Right atrium auricular region (tissue), 2 donors: ENCODE measurements at places on chromosomes 5 and 9.

GRCh38 chr5:178418031-178418430 lies 172.2 kb downstream of the COL23A1 start:
- no peak for DNase-seq

DNA sequence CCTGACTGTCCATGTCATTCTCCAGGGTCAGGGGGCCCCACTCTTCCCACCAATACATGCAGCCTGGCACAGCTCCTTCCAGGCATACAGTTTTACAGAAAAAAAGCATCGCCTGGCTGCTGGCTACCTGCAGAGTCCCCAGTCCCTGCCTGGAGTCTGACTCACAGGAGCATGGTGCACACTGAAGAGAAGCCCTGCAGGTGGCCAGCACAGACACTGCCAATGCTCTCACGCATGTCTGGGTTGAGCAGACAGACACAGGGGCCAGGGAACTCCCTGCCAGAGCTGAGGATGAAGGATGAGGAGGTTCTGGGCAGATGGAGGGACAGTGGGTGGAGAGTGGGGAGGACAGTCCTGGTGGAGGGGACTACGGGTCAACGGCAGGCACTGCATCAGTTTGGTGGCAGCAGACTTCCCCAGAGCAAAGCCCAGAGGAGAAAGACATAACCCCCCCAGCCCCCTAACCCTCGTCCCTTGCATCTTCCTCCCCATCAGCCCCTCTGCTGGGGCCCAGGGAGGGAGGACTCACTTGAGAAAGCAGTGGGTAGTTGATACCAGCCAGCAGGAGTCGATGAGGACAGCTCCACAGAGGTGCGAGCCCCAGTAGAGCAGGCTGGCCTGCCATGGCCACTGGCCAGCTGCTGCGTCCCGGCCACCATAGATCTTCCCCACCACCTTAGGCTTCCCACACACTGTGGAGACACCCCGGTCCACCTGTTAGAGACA lies 72.9 kb upstream of the SPTLC1 start:
- no peak for DNase-seq

DNA sequence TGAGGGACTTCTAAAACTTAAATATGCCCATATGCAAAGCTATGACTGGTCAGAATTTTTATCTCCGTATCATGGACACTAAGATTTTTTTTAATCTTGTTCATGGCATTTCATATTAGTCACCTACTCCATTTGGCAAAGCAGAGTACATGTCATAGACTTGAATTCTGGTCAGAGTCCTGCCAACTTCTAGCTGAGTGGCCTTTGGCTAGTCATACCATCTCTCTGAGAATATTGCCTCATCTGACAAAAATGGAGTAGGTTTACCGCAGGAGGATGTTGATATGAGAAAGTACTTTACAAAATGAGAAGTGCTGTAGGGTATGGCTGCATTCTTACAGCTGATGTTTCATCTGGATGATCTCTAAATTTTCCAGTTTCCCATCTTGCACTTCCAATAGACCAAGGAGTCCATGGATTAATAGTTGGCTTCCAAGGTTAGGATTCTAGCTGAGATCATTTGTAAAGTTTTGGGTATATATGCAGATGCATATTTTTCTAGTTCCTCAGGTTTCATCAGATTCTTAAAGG lies 150.8 kb upstream of the NR3C1 start:
- no peak for DNase-seq

- DNase-seq: no peak
These were observed 746.3 kb downstream of the CDH18 start for GRCh38 chr5:19241690-19242089.

- DNase-seq: no peak
These were observed 220.5 kb downstream of the SH3GL2 start for GRCh38 chr9:17799369-17799768.

DNA sequence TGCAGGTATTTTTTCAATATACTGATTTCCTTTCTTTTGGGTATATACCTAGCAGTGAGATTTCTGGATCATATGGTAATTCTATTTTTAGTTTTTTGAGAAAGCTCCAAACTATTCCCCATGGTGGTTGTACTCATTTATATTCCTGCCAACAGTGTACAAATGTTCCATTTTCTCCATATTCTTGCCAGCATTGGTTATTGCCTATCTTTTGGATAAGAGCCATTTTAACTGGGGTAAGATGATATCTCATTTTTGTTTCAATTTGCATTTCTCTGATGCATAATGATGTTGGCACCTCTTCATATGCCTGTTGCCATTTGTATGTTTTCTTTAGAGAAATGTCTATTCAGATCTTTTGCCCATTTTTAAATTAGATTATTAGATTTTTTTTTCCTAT lies 85.6 kb upstream of the FST start:
- no peak for DNase-seq

GRCh38 chr5:177029498-177029897 lies 7.0 kb downstream of the ZNF346 start:
- DNase-seq: no peak

DNA sequence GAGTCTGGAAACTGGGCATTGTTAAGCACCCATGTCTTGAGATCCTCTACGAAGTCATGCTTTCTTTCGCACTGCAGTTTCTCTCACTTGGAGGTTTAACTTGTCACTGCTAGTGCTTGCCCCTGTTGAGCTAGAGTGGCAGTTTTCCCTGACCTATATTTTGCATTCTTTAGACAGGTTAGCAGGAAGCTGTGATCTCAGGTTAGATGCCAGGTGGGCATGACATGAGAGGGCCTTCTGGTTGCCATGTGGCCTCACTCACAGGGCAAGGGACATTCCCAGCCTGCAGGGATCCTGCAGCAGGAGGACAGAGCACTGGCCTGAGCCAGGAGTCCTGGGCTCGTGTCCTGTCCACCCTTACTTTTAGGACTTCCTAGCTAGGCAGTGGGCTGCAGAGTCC lies 28.6 kb downstream of the SLC36A1 start:
- DNase-seq: no peak

GRCh38 chr5:145743396-145744061 lies 91.6 kb downstream of the PRELID2 start:
- DNase-seq: no peak

GRCh38 chr5:143229426-143229895 lies 174.0 kb downstream of the NR3C1 start:
- no peak for DNase-seq

DNA sequence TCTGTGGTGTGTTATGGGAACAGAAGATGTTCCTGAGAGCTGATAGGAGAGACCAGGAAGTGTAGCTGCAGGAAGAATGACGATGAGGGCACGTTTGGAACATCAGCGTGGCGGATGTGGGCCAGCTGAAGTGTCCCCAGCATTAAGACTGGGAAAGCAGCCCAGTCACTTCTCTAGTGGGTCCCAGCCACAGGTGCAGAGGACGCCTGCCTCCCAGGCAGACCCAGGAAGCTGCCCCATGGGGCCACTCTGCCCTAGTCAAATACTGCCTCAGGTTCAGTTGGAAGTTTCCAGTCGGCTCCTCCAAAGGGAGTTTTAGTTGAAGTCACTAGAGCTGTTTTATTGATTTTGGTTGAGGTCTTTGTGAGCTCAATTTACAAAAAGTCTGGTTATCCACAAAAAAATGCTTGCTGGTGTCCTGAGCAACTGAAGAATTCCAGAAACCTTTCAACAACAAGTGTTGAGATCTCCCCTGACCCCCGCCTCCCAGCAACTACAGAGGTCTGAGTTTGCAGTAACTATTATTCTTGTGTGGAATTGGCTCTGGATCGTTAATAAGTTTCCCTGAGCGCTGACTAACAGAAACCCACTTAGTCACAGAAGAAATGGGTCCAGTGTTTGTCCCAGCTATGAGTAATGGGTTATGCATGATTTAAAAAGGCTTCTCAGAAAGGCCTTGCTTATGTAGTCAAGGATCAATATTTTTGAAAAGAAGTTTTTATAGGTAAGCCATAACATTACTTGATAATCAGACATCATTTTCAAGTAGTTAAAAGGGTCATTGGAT lies 294.1 kb downstream of the FANCC start:
- no peak for DNase-seq

- DNase-seq: no peak
These were observed 88.9 kb upstream of the TRPM3 start for GRCh38 chr9:71210326-71210725.

- DNase-seq: no peak
These were observed 25.6 kb downstream of the FBXW11 start for GRCh38 chr5:171980792-171981191.

DNA sequence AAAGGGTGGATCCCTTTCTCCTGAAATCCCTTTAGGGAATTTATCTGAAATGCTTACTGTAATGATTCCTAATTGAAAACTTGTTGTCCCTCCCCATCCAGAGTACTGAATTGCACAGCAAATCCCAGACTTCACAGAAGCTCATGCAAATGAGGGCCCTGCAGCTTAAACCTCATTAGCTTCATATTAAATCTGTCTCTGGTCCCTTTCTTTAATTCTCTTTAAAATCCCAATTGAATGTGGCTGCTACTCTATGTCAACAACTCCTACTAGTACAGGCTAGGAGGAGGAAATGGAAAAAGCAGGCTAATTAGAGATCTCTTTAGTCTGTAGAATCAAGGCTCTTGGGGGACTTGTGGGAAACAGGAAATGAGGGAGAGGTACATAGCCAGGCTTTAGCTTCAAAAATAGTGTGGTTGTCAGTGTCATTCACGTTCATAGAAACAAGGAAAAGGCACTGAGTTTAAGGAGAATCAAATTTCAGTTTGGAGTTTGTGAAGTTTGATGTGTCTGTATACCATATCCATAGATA lies 191.3 kb upstream of the PRDM9 start:
- DNase-seq: no peak

- DNase-seq: no peak
These were observed 2.2 kb upstream of the PLPP7 start for GRCh38 chr9:131287359-131287758.

GRCh38 chr5:72093824-72094223 lies 13.5 kb upstream of the MAP1B start:
- DNase-seq: no peak

GRCh38 chr9:9855177-9856078 lies 757.4 kb downstream of the PTPRD start:
- no peak for DNase-seq

DNA sequence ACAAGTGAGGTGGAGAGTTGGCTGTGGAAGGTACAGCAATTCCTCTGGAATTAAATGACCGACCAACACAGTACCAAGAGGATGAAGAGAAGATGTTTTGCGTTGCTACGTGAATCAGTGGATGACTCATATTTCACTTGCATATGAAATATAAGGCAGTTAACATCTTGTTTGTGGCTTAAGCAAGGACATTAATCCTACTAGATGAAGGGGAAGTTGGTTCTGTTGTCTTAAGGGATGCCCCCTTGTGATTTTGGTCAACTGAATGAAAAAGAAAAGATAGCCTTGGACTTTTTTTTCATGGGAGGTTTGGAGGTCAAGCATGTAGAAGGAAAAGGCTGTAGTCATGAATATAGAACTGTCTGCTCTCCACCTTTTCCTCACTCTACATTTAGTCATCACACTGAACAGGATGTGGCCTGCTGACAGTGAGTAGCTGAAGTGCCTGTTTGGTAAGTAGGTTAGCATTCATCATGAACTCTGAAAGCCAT lies 33.9 kb downstream of the VLDLR start:
- no peak for DNase-seq

GRCh38 chr5:98905857-98906688 lies 22.7 kb downstream of the CHD1 start:
- no peak for DNase-seq

GRCh38 chr5:159105145-159106053 lies 5.7 kb upstream of the EBF1 start:
- DNase-seq: no peak

GRCh38 chr5:88470745-88471144 lies 202.1 kb upstream of the TMEM161B start:
- no peak for DNase-seq

- DNase-seq: no peak
These were observed 133.8 kb upstream of the SLC24A2 start for GRCh38 chr9:19922476-19923118.

DNA sequence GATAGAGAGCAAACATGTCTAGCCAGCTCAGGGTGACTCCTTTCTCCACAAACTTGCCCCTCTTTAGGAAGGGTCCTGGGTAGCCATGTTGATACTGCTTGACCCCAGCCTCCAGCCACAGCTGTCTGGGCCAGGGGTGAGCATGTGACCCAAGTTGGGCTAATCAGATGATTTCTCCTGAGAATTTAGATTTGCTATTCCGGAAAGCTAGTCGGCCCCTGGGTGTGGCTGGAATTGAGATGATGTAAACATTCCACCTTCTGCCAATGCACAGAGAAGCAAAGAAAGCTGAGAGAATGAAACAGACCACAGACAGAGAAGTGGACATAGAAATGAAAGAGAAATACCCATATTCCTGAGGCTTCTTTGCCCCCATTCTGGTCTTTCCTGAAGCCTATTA lies 17.8 kb upstream of the B4GALT1 start:
- no peak for DNase-seq

GRCh38 chr9:129598089-129598596 lies 22.8 kb downstream of the C9orf50 start:
- DNase-seq: no peak

- DNase-seq: no peak
These were observed 531.6 kb upstream of the CLINT1 start for GRCh38 chr5:158390577-158390976.

- DNase-seq: no peak
These were observed 47.8 kb upstream of the INSYN2B start for GRCh38 chr5:170028124-170028523.

GRCh38 chr9:95096381-95096780 lies 221.1 kb downstream of the FANCC start:
- DNase-seq: no peak

GRCh38 chr9:121979736-121980135 lies 113.4 kb downstream of the TTLL11 start:
- DNase-seq: no peak

GRCh38 chr5:135013947-135014570 lies 20.0 kb downstream of the PITX1 start:
- DNase-seq: peak; percentile 43

DNA sequence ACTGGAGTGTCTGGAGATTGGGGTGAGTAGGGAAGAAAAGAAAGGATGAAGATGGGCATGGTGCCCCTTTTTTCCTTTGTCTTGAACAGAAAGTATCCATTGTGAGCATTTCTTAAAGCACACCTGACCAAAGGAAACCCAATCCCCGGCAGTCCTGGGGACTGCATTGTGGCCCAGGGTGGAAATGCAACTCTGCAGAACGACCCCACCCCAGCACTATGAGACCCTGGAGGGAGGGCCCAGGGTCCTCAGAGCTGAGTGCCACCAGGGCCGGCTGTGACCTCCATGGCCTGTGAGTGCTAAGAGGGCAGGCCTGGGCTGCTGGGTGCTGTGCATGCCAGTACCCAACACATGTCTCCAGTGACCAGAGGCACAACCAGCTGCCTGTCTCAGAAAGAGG lies 18.5 kb downstream of the EEIG1 start:
- DNase-seq: no peak

DNA sequence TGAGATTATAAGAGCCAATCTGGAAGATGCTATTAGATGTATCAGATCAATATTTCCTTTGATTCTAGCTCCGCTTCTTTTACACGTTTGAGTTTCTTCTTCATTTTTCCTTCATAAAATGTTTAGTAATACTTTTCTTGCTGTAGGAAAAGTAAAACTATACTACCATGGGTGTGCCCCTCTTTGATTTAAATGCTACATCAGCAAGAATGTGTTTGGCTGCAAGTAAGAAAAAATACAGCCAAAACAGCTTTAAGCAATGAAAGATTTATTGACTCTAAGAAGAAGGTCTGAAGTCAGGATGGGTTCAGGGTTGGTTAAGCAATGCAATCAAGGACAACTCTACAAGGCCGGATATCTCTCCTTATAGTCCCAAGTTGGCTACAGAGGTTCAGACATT lies 126.4 kb downstream of the KCTD16 start:
- DNase-seq: no peak
